ENCODE measurements at places on chromosomes 12 and 14.

DNA sequence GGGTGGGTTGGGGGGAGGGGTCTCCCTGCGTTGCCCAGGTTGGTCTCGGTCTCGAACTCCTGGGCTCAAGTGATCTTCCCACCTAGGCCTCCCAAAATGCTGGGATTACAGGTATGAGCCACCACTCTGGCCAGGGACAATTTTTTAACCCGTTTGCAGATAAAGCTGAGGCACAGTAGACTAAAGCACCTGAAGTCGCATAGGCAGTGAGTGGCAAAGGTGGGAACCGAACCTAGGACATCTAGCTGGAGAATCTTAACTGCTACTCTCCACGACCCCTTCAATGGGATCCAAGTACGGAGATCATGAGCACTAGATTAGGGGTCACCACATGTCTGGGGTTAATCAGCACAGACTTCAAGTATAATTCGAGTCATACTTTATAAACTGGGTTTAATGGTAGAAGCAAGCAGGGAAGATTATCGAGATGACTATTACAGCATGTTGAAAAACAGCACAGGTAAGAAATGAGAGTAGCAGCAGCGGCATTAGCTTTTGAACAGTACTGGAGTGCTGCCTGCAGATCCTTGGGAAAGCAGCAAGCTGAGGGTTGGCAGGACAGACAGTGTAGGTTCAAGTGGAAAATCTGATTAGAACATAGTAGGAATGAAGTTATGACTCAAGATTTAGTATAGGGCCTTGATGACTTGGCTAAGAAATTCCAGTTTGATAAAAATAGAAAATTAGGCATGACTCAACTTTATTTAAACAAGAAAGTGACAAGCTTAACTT is 23.9 kb downstream of the NID2 start:
- no peak for DNase-seq

- no peak for DNase-seq
Observed at GRCh38 chr12:77796775-77797174, 33.9 kb upstream of the NAV3 start.

- DNase-seq: no peak
Observed at GRCh38 chr12:96948782-96949181, 41.7 kb downstream of the NEDD1 start.

DNA sequence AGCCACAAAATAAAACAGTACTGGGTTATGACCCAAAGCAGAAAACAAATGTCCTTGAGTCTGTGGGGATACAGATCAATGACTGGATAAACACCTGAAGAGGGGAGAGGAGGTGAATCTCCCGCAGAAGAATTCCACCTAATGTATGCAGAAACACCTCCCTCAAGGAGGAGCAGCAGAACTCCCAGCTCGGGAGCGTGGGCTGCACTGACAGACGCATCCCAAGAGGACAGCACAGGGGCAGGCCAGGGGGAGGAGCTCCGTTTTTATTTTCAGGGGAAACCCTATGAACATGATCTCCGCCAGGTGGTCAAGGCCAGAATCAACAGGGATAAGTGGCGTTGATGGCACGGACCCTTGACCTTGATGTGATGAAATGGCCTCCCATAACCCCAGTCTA is 41.8 kb upstream of the PPP2R5C start:
- no peak for DNase-seq

Data from esophagus squamous epithelium (tissue), 5 donors.